ENCODE measurements at places on chromosomes 7 and 10. TPM values are rescaled to one million over a fixed set of nuclear protein-coding genes. Genes with fewer than 3 reads are reported as not detected.

DNA sequence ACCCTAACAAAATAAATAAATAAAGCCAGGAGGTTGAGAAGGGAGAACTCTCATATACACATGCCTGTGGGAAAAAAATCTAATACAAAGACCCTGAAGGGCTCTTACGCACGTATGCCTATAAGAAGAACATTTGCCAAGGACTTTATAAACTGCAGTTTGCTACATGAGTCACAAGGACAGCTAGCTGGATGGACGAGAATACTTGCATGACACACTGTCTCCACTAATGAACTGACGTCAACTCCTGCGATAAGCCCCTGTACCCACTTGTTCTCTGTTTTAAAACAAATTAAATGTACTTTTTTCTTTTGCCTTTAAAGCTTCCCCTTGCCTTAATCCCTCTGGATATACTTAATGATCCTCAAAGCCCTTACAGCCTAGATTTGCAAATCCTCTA, 374.6 kb upstream of the GHITM start:
- DNase-seq: no peak

DNA sequence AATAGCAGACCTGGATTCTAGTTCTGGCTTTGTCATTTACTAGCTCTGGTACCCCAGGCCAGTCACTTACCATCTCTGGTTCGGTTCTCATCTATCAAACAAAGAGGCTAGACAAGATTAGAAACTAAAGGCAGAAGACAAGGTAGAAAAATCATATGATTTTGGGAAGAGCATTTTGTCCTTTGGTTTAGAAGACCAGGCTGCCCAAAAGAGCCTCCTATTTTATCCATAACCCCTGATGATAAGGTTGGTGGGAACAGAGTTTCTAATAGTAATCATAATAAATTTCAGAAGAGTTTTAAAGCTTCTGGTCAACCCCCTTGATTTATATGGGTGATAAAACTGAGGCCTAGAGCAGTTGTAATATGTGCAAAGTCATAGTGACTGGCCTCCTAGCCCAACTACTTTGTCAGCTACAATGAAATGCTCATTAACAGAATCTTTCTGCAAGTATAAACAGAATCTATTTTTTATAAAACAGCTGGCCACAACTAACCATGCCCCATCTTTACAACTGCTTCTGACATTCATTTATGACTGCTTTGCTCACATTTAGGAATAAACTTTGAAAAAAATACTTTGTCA, 23.4 kb downstream of the COX15 start:
- no peak for DNase-seq

- no peak for DNase-seq
These were observed 6.0 kb upstream of the HMX3 start for GRCh38 chr10:123129618-123130271.

- no peak for DNase-seq
These were observed 282.0 kb downstream of the ADK start for GRCh38 chr10:74432841-74433594.

Gene CALCR
- total RNA-seq: not detected

Gene CALML3
- total RNA-seq: not detected
